Renal cortical epithelial cell (primary cell): ENCODE measurements at places on chromosomes 5 and 9. TPM values are rescaled to one million over a fixed set of nuclear protein-coding genes. Genes with fewer than 3 reads are reported as not detected.

- DNase-seq: peak; percentile 37
Observed at GRCh38 chr5:89343666-89344065, 460.7 kb upstream of the MEF2C start.

PCDHGB1 gene
- 0.35 and 4.0 TPM in 2 replicates for total RNA-seq

SLC34A3 gene
- not detected in 2 replicates for total RNA-seq

GRCh38 chr9:75039801-75040200 is 11.7 kb upstream of the CARNMT1 start:
- no peak for DNase-seq

SPINK6 gene
- not detected in 2 replicates for total RNA-seq

- DNase-seq: no peak
Observed at GRCh38 chr9:133210202-133210532, 1.1 kb upstream of the OBP2B start.

- DNase-seq: no peak
Observed at GRCh38 chr5:10591966-10592365, 28.1 kb downstream of the ANKRD33B start.

ADAMTSL1 gene
- total RNA-seq: 1.5 and 2.3 TPM in 2 replicates

GRCh38 chr5:114038756-114039155 is 323.1 kb upstream of the KCNN2 start:
- no peak for DNase-seq

DNA sequence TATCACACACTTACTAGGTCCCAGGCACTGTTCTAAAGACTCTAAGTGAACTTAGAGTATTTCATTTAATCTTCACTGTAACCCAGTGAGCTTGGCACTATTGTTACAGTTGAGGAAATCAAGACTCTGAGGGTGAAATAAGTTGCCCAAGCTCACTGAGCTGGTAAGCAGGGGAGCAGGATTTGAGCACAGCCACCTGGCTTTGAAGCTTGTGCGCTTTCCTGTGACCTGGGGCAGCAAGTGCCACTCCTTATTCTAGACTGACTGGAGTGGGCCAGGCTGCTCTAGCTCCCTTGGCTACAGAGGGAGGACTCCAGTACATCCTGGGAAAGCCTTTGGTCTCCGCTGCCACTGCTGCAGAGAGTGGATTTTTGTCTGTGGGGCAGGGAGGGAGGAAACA is 50.0 kb downstream of the RGS3 start:
- DNase-seq: no peak

DNA sequence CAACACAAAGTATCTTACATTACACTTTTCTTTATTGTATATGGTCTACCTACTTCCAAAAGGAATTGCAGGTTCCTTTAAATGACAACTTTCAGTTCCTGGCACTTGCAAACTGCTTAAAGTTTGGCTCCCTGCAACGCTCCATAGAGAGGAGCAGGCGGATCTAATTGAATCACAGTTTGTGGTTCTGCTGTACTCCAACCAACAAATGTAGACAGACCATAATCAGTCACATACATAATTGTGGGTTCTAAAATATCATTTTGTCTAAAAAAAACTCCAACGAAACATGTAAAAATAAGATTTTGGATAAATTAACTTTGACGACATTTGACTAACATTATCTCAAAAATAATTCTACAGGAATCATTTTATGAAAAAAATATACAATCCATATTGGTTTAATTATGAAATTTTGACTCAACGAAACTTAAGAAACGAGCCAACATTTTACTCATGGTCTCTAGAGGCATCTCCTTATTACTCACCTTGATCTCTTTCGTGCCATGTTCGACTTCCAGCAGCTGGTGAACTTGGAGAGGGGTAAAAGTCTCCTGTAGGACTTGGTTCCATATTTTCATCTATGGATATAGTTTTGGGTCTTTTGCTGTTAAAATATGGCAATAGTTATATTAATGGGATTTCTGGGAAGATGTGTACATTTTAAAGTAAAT is 167.6 kb downstream of the NFIB start:
- DNase-seq: no peak

DNA sequence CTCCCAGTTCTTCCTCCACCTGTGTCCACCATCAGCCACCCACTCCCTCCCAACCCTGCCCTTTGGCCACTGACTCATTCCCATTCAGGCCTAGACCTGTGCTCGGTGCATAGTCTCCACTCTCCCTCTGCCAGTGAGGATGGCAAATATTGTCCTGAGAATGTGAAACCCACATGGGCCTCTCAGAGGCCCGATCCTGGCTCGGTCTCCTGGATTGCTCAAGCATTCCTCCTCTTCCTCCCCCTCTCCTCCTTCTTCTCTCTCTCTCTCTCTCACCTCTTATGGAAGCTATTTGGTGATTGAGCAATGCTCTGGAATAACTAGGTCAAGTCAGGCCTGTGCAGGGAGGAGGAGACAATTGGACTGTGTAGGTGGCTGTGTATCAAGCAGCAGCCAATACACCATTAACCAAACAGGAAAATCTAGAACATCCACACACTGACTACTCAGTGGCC is 99.9 kb downstream of the KLF4 start:
- DNase-seq: peak; percentile 96

GRCh38 chr5:83523929-83524328 is 52.4 kb downstream of the VCAN start:
- peak; percentile 19 for DNase-seq

WDR31 gene
- total RNA-seq: 1.9 and 9.3 TPM in 2 replicates

GRCh38 chr5:73022471-73023169 is 66.8 kb downstream of the FCHO2 start:
- no peak for DNase-seq

- DNase-seq: peak; percentile 24
Observed at GRCh38 chr9:132114102-132114707, 34.5 kb upstream of the MED27 start.

DNA sequence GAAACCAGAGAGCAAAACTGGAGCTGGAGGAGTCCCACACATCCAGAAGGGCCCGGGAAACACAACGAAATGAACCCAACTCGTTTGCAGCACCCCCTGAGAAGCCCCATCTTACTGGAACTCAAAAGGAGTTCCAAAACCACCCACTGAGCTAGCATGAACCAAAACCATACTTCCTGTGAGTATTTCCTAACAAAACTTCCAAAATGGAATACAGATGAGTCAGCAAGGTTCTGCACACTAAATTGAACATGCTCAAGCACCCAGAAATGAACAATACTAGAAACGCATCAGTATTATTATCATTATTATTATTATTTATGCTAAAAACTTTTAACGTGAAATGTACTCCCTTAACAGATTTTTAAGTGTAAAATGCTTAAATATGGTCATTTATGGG is 8.0 kb upstream of the SPOCK1 start:
- DNase-seq: no peak

- peak; percentile 28 for DNase-seq
Observed at GRCh38 chr9:79817438-79818004, 245.8 kb downstream of the TLE4 start.

DNAH5 gene
- total RNA-seq: 3.6 and 7.7 TPM in 2 replicates

- no peak for DNase-seq
Observed at GRCh38 chr5:173477345-173478040, 139.0 kb downstream of the BOD1 start.

SLC12A2 gene
- total RNA-seq: 31.6 and 41.3 TPM in 2 replicates

DNA sequence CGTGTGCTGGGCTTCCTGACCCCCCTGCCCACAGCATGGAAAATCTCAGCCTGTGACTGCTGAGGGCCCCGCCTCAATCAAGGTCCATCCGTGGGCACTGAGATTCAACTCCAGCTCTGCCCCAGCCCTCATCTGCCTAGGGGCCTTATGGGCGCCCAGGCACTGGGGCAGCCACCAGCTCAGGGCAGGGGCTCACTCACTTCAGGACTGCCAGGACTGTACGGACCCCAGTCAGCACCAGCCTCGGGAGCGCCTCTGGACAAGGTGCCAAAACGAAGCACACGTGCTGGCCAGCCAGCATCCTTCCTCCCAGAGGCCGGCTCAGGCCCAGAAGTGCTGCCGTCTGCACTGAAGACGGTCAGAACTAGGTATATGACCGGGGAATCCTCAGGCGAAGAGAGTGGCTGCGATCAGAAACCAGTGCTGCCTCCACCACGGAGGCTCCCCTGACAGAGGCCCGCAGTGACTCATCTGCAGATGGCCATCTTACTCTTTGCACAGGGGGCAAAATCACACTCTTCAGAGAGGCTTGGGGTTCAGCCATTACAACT is 19.6 kb downstream of the CLPTM1L start:
- no peak for DNase-seq

NR4A3 gene
- 0.15 and 0.35 TPM in 2 replicates for total RNA-seq

ITGA2 gene
- 21.3 and 54.2 TPM in 2 replicates for total RNA-seq

GRCh38 chr5:71663191-71663969 is 55.7 kb upstream of the CARTPT start:
- peak; percentile 26 for DNase-seq

- no peak for DNase-seq
Observed at GRCh38 chr5:12985142-12985541, 959.3 kb downstream of the DNAH5 start.

DNA sequence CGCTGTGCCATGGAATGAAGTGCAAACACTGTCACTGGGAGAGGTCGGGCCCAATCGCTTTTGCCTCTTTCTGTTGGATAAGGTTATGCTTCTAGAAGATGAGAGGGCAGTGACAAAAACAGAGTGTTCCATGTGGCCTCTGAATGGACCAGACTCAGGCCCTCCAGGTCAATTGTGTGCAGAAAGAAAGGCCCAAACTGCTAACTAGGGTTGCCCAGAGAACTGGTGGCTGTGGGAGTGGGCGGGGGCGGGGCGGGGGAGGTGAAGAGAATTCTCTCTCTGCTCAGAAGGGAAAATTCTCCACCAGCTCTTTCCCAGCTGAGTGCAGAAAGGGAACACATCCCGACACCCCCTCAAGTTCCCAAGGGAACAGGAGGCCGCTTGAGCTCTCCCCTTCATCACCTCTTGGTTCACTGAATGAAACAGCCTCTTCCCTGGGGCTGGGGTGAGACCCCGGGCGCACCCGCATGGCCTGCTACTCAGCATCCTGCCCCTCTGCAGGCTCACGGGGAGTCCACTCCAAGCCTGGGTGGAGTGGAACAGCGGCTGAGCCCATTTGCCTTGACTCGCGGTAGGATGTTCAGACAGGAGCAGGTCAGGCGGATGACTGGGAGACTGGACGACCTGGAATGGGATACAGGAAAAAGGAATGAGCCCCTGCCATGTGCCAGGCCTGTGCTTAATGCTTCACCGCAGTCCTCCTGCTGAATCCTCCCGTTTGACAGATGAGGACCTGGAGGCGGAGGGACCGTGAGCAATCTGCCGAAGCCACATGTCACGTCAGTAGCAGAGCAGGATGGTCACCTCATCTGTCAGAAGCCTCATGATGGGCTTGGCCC is 93.8 kb upstream of the FANCC start:
- DNase-seq: no peak

- no peak for DNase-seq
Observed at GRCh38 chr5:145324101-145324500, 511.0 kb downstream of the PRELID2 start.

- no peak for DNase-seq
Observed at GRCh38 chr5:127834554-127834953, 131.4 kb downstream of the CCDC192 start.

- peak; percentile 6 for DNase-seq
Observed at GRCh38 chr5:94793113-94793815, 174.8 kb downstream of the SLF1 start.

FST gene
- total RNA-seq: 0.15 and 0.87 TPM in 2 replicates

DNA sequence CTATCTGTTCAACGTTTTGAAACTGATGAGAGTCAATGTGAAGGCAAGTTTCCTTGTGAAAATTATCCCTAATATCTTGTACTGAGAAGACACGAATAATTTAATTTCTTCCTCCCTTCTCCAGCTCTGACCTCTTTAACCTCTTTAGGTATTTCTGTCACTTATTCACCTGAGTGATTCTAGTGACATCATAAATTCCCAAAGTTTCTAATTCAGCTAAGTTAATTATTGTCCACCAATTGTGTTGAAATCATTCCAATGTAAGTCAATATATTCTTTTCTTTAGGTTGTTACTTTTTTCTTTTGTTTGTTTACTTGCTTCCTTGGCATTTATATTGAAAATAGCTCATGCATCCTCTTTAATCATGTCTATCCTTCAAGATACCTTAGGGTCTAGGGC is 143.8 kb downstream of the PAPPA start:
- peak; percentile 82 for DNase-seq

EPB41L4B gene
- total RNA-seq: 5.8 and 13.5 TPM in 2 replicates

DNA sequence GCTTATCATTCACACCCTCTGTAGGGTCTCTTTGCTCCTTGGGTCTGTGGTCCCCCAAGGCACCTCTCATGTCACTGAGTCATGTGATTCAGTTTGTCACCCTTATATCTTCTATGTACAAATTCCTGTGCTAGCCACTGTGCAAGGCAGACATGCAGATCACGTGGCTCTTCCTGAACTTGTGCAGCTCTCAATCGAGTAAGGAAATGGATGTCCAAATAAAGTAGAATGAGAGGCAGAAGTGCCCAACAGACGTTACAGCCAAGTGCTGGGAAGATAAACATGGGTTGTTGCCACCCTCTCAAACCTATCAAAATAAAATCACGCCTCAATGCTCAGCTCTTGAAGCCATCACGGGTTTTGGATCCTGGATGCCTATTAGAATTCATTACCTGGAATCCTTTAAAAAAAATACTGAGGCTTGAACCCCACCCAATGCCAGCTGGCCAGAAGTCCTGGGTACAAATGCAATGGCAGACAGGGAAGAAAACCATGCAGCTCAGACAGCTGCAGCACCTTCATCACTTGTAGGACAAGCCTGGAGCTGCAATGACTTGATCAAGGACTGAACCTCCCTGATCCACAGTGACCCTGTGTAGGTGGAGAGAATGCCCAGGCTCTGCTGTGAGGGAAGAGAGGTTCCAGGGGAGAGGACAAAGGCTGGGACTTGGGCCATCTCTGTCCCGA is 228.7 kb upstream of the DAP start:
- DNase-seq: no peak

PCDHB12 gene
- 1.2 TPM in 1 of 2 replicates, not detected in the other for total RNA-seq

DNA sequence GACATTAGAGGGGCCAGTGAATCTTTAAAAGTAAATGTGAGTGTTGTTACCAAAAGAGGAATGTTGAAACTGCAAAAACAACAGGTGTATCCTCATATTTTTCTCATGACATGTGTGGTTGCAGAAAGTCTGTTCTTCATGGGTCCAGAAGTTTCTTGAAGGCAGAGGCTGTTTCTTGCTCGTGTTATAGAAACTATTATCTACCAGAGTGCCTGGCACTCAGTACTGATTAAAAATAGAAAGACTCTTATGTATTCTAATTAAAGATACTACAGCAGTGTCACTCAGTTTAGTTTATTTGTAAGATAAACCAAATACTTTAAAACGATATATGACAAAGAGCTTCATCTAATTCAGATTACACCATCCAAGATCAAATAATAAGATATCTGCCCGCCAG is 1864.2 kb upstream of the WWC1 start:
- DNase-seq: no peak

GRCh38 chr9:84224246-84224645 is 116.3 kb downstream of the SLC28A3 start:
- no peak for DNase-seq

DNA sequence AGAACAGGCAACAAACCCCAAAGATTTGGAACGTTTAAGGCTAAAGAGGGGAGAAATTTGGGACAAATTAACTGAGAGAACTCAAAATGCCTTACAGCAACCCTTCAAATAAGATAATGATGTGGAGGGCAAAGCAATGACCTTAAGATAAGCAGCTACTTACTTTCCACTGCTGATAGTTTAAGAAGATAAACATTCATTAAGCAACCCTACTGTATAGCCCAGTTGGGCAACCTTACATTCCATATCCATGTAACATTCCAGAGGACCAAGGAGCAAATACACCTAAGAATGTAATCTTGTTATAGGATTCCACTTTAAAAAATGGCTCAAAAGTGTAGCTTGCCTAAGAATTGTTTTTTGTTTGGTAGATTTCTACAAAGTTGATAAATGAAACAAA is 14.8 kb downstream of the ETF1 start:
- DNase-seq: peak; percentile 39

CAMK4 gene
- 0.20 and 1.6 TPM in 2 replicates for total RNA-seq
